ENCODE measurements at places on chromosomes 1 and 21. TPM values are rescaled to one million over a fixed set of nuclear protein-coding genes. Genes with fewer than 3 reads are reported as not detected.

MYCL gene
- total RNA-seq = 0.14 TPM

IL10 gene
- total RNA-seq = 5.4 TPM

PPP2R5A gene
- 29.9 TPM for total RNA-seq

OR10J1 gene
- total RNA-seq = not detected

FTCD gene
- not detected for total RNA-seq

NUDT4B gene
- total RNA-seq = 10.0 TPM
